ENCODE measurements at places on chromosomes 2 and 18.
A peak's percentile ranks its signal among the peaks of the same experiment; 100 is the strongest.

DNA sequence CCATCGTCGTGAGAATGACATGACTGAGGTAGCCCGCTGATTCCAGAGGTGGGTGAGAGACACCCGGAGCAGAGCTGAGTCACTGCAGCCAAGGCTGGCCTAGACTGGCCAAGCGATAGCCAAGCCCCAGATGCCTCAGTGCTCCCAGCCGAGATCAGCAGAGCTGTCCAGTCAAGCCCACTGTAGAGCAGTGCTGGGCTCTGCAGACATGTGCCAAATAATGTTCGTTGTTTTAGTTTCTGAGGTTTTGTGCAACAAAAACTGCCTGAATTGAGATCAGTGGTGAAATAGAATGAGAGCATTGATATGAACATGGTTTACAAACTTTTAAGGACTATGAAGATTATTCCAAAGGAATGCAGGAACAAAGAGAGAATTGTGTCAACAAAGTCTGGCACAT is 42.1 kb downstream of the INSIG2 start:
- no peak for DNase-seq

GRCh38 chr2:45191976-45192375 is 182.7 kb upstream of the SIX2 start:
- no peak for DNase-seq

GRCh38 chr2:238162251-238162845 is 3.6 kb downstream of the ERFE start:
- DNase-seq = no peak

- DNase-seq = no peak
These were observed 58.9 kb upstream of the RNU4ATAC start for GRCh38 chr2:121471532-121472469.

- peak; percentile 55 for DNase-seq
These were observed 1.2 kb downstream of the KIF5C start for GRCh38 chr2:148876202-148876594.

DNA sequence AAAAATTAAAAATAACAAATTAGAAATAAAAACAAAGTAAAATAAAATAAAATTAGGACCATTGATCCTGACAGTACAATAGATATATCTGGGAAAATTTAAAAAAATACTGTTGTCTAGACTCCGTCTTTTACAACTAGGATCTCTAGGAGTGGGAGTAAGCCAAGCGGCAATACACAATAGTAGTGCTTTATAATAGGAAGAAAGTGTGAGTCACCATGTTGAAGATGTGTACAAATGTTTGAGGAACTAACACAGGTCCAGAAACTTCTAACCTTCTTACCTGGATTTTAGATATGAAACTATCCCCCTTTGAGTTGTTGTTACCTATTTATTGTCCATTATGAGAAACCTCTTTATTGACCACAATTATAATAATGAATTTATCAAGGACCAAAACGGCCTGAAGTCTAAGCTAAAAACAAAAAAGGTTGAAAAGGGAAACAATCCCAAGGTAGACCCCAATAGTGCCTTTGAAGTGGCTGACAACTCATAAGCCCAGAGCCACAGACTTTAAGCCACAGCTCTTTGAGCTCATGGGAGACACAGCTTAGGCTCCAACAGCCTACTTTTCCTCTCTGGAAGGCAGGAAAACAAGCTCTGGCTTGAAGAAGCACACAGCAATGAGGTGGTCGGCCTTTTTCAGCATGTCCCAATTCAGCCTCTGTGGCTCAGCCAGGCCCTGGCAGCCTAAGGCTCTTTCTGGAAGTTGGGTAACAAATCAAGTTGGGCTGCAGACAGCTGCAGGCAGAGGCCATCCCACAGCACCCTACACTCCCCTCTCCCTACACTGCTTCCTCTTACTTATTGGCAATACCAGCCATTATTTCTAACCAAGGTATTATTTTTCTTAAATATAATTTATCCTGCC is 62.9 kb downstream of the AQP4 start:
- DNase-seq = no peak

GRCh38 chr2:227204452-227204851 is 40.0 kb downstream of the COL4A3 start:
- no peak for DNase-seq

DNA sequence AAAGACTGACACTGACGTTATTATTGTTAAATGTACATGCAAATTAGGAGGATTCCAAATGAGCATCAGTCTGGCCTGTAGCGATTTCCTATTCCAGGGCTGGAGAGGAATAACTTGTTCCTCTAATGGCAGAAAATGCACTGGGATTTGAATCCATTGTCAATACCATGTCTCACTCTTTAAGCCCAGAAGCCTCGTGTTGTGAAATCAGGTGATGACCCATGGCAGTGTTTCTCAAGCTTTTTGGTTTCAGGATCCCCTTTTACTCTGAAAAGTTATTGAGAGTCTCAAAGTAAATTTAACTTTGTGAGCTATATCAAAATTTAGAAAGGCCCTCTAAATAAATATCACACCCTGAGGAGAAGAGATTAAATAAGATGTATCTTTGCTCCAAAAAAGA is 279.2 kb downstream of the GALR1 start:
- DNase-seq = no peak

DNA sequence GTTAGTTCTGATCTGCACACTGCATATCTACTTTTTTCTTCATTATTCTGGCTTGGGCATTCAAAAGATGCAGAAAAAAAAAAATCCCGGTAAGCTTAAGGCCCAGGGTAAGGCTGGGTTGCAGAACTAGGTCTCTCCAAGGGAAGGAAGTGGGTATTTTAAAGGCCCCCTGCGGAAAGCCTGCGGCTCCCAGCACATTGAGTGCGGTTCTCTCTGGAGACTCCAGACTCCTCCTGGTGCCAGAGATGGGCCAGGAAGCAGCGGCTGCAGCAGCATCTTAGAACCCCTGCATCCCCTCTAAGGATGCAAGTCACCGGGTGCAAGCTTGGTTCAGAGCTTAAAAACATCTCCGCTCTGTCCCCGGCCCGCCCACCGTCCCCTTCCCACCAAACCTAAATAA is 49.5 kb downstream of the TGIF1 start:
- DNase-seq = peak; percentile 67

GRCh38 chr2:240840435-240841060 is 20.5 kb upstream of the KIF1A start:
- DNase-seq = peak; percentile 84

DNA sequence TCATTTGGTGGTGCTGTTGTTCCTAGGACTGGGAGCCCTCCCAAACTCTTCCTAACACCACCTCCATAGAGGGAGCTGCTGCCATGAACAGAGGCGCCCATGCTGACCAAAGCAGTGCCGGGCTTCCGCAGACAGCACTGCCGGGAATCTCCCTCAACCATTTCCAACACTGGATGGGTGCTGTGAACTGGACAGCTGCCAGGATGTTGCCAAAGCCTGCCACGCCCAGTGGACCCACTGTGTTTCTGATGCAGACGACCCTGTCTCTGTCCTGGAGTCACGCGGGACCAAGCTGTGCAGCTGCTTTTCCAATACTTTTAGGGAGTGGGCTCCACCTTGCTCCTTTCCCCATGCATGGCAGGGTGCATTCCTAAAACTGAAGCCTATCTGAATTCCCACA is 16.9 kb upstream of the GNAL start:
- DNase-seq = no peak

- no peak for DNase-seq
These were observed 35.2 kb downstream of the LRP1B start for GRCh38 chr2:142095647-142096046.
